Stimulated activated CD4-positive, alpha-beta T cell treated with anti-CD3 and anti-CD28 coated beads, Interleukin-1b, Interleukin-23, amount 100 ng/mL, for 1 hour (primary cell): ENCODE measurements at places on chromosomes 5 and 9.

- no peak for DNase-seq
These were observed 96.0 kb downstream of the GPR21 start for GRCh38 chr9:123129423-123129822.

DNA sequence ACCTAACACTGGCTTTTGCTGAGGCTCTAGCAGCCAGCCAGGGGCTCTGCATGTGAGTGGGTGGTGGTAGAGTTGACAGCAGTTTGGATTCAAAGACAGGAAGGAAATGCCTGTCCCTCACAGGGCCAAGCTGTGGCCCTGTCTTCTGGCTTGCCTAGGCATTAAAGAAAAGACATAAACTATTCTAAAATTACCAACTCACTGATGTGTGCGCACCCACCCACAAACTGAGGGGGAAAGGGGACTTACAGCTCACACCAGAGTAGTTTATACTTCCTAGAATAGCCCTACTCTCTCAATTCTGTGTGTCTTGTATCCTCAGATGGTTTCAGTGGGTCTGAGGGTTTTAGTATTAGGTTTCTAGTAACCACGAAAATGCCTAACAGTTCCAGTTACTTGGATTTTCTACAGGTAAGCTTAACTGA, 18.3 kb upstream of the IL13 start:
- DNase-seq = no peak

GRCh38 chr9:102892025-102892424, 103.1 kb upstream of the CYLC2 start:
- no peak for DNase-seq

DNA sequence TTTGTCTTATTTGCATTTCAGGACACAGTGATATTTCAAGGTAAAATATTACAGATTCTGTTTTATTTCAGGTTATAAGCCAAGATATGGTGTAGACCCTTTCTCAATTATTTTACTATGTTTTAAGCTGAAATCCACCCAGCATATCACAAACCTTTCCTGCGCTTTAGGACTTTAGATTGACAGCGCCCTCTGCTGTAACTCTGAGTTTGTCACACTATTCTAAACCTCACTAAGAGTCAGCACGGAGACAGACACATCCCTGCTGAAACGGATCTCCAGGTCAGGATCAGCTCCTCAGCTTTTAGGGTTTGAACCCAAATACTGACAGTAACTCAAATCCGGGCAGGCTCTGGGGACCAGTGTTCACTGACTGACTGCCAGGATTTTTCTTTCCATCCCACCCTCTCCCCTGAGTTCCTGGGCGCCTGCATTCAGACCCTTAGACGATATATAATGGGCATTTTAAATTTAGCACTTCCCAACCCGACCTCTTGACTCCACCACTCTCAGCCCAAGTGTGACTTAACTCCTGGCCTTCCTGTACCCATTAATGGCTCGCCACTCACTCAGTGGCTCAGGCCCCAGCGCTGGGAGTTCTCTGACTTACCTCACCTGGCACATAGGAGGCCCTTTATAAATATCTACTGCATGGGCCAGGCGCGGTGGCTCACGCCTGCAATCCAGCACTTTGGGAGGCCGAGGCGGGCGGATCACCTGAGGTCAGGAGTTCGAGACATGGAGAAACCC, 33.5 kb downstream of the TLX3 start:
- no peak for DNase-seq

DNA sequence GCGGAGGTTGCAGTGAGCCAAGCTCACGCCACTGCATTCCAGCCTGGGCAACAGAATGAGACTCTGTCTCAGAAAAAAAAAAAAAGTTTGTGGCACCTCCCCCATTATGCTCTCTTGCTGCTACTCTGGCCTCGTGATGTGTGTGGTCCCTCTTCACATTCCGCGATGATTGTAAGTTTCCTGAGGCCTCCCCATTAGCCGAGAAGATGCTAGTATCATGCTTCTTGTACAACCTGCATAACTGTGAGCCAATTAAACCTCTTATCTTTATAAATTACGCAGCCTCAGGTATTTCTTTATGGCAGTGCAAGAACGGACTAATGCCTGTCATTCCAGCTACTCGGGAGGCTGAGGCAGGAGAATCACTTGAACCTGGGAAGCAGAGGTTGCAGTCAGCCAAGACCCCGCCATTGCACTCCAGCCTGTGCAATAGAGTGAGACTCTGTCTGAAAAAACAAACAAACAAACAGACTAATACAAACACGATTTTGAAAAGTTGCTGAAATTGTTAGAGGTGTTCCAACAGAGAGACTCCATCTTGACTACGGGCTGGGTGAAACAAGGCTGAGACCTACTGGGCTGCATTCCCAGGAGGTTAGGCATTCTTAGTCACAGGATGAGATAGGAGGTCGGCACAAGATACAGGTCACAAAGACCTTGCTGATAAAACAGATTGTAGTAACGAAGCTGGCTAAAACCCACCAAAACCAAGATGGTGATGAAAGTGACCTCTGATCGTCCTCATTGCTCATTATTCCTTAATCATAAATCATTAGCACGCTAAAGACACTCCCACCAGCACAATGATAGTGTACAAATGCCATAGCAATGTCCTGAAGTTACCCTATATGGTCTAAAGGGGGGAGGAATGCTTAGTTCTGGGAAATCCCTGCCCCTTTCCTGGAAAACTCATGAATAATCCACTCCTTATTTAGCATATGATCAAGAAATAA, 8.3 kb upstream of the AFF4 start:
- DNase-seq = no peak

DNA sequence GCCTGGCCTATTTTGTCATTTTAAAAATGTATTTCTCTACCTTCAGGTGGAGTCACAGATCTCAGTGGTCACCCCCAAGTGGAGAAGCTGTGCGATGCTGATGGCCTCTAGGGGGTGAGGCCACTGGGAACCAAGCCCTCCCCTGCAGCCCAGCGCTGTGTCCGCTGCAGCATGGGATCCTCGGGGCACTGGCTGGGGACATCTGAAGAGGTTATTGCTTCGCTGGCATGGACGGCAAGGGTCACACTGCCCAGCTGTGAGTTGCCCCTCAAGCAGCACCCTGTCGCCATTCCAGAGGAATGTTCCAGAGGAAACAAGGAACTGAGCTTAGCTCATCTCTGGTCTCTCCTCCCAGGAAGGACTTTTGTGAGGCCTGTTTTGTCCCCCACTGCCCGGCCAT, 119.6 kb upstream of the S1PR3 start:
- no peak for DNase-seq

GRCh38 chr9:112013266-112013665, 116.7 kb downstream of the UGCG start:
- DNase-seq = no peak

- no peak for DNase-seq
These were observed 37.8 kb downstream of the GLRX start for GRCh38 chr5:95784514-95785302.

- no peak for DNase-seq
These were observed 174.1 kb upstream of the NR4A3 start for GRCh38 chr9:99647604-99648003.

DNA sequence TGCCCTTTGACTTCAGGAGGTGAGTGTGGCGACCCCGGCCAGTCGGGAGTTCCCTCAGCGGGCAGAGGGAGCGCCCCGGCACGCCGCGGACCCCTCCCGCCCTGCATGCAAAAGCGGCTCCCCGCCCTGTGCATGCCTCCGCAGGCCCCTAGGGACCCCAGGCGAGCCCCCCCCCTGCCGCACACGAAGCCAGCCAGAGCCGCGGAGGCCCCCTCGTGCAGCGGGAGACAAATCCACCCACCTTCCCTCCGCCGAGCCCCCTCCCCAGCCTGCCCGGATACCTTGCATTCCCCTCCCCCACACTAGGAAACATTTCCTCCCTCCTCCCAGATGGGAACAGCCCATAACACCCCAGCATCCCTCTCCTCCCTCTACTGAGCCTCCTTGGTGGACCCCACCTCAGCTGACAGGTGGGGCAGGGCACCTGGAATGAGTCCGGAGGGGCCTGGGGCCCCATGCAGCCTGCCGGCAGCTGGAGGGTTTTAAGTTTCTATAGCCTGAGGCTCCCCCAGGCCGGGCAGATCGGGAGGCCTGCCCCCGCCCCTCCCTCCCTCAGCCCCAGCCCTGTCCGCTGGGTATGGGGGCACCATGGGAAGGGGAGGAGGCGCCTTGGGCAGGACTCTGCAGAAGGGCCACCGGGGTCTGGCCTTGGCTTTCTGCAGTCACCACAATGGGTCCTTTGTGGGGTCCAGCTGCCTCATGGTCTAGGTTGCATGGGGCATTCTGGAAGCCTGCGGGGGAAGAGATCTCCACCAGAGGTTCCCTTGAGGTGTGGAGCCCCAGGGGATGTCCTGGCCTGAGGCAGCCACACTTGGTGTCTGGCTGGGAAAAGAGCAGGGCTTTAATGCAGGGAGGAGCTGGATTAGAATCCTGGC, 601 bp downstream of the ERGIC1 start:
- DNase-seq = no peak

DNA sequence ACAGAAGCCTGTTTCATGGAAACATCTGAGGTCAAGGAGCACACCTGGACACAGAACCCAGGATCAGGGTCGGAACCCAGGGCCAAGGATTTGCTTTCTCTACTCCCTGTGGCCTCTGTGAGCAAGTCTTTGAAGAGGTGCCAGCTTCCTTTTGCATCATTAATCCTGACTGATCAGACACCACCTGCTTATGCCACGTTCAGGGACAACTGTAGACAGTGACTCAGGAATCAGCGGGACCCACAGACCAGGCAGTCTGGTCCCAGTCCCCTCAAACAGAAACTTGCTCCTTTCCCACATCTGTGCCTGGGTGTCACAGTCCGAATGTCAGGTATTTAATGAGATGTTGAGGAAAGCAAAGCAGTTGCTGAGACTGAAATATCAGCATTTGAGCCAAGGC, 154.8 kb downstream of the SGCD start:
- DNase-seq = no peak

GRCh38 chr9:125632321-125633115, 74.5 kb downstream of the MAPKAP1 start:
- DNase-seq = no peak

DNA sequence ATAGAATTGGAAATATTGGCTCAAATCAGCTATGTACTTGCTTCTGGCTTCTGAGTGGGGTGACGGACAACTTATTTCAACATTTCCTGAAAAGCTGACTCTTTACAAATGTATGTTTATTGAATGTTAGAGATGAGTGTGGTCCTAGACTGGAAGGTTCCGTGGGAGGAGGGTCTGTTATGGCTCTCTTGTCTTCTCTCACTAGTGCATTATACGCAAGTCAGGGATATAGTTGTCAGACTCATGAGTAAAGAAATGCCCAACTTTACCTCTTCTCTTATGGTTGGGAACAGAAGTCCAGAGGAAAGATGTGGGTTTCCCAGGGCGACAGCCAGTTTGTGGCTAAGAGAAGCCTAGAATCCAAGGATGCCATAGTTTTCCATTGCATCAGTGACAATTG, 839.3 kb upstream of the WWC1 start:
- DNase-seq = no peak

DNA sequence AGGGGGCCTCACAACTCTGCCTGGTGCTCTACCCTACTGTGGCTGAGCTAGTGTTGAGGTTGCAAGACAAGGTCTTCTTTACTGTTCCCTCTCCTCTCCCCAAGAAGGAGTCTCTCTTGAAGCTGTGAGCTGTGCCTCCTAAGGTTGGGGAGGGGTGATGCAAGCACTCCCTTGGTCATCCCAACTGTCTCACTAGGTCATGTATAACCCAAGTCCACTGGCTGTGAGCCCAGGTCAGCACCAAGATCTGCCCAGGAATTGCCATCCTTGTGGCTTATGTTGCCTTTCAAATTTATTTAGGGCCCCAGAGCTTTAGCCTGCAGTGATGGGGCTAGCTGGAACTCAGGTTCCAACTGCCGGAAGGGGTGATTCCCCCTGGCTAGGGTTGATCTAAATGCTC, 10.3 kb upstream of the YTHDC2 start:
- DNase-seq = no peak

DNA sequence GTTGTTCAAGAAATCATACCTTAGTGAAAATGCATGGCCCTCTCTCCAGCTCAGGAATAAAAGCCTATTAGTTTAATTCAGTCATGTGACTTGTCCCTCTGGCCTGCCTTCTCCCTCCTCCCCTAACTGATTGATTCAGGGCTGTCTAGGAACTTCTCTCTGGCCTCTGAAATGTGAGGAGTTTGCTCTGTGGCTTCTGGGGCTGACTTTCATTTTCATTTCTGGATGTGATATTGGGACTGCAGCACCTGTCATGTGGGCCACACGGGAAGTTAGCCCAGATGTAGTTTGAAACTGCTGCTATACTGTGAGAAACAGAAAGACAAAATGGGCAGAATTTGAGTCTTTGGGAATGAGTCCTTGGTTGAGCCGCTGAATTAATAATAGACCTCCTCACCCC, 44.8 kb downstream of the PARP8 start:
- DNase-seq = no peak

DNA sequence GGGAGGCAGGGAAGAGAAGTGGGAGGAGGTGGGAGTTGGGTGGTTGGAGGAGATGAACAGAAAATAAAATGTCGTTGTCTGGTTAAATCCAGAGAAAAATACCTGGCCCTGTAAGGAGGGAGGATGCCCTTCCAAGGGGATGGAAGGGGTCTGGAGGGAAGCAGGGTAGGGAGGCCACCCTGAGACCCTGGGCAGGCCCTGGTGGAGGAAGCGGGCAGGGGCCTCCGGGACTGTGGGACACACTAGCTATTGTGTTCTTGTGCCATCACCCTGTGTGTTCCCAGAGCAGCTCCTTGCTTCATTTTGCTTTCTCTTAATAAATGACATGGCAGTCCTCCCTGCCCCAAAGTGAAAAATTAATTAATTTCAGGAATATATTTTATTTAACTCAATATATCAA, 11.8 kb upstream of the CD180 start:
- DNase-seq = no peak

GRCh38 chr9:137229903-137230704, 597 bp upstream of the SLC34A3 start:
- no peak for DNase-seq

DNA sequence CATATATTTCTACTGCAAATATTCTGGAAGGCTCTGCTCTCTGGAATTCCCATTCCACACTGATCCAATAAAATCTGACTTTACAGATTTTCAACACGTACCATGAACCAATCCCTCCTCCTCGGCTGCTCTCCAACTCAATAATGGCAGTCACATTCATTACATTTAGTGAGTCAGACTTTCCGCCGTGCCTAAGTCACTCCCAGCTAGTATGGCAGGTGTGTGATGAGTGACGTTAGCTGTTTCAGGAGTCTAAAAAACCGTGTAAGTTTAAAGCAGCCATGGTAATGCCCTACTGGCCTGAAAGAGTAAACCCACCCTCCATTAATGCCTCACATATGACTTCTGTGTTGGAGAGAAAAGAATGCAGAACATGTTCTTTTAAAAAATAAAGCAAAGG, 3.3 kb downstream of the FBN2 start:
- no peak for DNase-seq
